ENCODE measurements at places on chromosomes 1 and 21.

GRCh38 chr1:11354893-11355553 lies 82.0 kb downstream of the UBIAD1 start:
- DNase-seq = no peak

- DNase-seq = no peak
Observed at GRCh38 chr1:218616681-218617080, 271.5 kb downstream of the TGFB2 start.

- peak; percentile 87 for DNase-seq
Observed at GRCh38 chr1:24186993-24187790, at the start of gene IFNLR1. Gene IFNLR1, minus strand, starts transcription at chr1:24187289. Its CDS starts 41 bp downstream, at chr1:24187248.

DNA sequence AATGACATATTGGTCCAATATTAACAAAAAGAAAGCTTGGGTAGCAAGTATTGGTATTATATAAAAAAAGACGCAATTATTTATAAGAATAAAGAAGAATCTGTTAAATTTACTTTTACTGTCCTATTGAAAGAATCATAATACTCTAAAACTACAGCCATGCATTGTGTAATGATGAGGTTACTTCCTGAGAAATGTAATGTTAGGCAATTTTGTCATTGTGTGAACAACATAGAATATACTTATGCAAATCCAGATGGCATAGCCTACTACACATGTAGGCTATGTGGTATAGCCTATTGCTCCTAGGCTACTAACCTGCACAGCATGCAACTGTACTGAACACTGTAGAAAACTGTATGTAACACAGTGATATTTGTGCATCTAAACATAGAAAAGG lies 121.2 kb upstream of the PTGFR start:
- no peak for DNase-seq

DNA sequence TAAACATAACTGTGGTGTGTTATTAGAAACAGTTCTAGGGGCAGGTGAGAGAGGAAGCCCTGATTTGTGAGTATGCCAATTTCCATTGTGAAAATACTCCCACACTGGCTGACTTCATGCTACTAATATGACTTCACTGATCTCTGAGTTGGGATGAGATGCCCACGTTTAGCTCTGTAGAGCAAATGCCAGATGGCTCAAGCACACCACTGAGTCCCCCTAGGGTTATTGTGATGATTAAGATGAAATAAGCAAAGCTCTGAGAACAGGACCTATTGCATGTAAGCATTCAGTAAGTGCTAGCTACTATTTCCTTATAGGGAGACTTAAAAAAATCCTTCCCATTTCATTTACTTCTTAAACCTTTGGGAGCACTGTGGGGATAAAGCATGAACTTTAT lies 117.6 kb downstream of the CENPF start:
- no peak for DNase-seq

Data from activated CD8-positive, alpha-beta memory T cell treated with anti-CD3 and anti-CD28 coated beads for 24 hours (primary cell).